D721Med (cell line): ENCODE measurements at places on chromosomes 13 and 19.
A peak's percentile ranks its signal among the peaks of the same experiment; 100 is the strongest.

DNA sequence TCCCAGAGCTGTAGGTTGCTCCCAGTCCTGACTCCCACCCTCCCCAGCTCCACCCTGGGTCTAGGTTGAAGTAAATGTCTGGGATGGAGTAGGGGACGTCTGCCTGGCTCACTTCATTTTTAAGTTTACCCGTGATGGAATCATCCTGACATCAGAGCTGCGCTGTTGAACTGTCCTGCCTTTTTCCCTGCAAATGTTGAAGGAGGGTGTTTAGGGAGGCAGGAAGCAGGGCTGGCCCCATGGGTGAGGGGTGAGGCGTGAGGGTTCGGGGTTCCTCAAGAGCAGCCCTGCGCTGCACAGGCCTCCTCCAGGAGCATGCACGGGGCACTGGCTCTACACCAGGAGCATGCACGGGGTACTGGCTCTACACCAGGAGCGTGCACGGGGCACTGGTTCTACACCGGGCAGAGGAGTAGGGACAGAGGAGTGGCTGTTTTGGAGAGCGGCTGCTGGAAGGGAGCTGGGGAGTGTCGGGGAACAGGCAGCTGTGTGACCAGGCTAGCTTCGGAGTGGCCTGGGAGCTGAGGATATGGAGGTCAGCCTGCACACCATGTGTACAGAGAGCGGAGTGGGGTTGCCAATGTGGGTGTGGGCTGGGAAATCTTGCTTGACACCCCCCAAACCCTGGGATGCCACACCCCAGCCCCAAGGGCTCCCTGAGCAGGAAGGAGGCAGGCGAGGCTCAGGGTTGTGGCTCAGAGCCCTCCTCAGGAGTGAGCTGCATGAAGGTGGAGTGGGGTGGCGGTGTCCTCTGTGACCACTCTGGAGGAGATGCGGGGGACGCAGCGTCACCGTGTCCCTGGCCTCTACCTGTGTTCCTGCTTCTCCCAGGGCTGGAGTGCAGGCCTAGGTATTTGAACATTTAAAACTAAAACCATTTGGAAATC lies 63.3 kb downstream of the GPR12 start:
- DNase-seq = no peak

DNA sequence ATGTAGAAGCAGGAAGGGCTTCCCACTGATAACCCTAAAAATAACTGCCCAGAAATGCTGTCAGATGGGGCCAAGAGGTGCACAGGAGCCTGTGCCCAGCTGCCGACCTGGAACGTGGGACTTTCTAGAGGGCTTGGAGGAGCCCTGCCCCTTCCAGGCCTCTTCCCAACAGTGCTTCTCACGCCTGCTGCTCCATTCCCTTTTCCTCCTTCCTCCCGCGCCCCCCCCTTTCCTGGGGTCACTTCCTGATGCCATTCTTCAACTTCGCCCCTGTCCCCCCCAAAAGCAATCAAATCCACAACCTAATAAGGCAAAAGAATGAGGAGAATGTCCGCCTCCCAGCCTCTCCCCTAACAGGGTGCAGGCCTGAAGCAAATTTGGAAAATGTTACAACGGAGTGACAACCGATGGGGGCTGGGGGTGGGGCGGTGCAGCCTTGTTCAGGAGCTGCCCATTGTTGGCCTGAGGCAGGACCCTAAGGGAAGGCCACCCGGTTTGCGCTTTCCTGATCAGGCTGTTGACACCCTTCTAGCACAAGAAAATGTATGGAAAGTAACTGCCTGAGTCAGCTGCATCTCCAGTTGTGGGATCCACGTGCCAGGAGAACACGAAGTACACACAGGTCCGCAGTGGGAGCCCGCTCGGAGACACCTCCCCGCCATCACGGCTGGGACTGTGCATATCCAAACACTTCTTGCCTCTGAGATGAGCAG lies 18.7 kb downstream of the ACTN4 start:
- DNase-seq = no peak

- no peak for DNase-seq
These were observed 32.5 kb downstream of the FGF14 start for GRCh38 chr13:102369302-102369701.

GRCh38 chr19:12668932-12669269 lies 2.3 kb downstream of the WDR83 start:
- no peak for DNase-seq

DNA sequence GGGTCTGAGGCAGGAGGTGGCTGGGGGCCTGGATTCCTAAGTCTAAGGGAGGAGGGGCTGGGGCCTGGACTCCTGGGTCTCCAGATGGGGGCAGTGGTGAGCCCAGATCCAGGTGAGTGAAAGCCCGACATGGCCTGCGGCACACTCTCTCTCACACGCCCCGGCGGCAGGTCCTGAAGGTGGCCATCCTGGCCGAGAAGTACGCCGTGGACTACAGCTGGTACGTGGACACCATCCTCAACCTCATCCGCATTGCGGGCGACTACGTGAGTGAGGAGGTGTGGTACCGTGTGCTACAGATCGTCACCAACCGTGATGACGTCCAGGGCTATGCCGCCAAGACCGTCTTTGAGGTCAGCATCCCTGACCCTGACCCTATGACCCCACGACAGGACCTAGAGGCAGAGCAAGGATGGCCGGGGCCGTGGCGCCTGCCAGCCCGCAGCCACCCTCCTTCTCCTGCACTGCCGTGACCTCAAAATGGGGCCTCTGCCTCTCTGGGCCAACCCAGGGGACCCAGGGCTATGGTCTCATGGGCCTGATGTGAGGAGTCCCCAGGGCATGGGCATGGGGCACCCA lies 13.2 kb downstream of the FUZ start:
- no peak for DNase-seq

GRCh38 chr19:37251308-37252229 lies 33.6 kb downstream of the ZNF383 start:
- DNase-seq = peak; percentile 78

- DNase-seq = no peak
These were observed 213.5 kb downstream of the DLEU7 start for GRCh38 chr13:50629966-50630365.

DNA sequence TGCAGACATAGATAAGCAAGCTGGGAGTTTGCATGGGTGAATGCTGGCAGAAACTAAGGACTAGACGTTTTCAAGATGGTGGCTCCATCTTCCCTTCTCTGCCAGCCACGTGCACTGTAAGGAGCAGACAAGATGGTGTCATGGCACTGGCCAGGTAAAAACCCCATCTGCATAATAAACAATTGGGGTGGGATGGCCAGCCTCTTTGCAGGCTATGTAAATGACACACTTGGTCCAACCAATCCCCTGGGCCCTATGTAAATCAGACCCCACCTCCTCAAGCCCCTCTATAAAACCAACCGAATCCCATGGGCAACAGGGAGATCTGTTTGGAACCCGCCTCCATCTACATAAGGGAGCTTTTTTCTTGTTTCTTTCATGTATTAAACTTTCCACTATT lies 2.4 kb upstream of the OR7A5 start:
- DNase-seq = no peak

- no peak for DNase-seq
These were observed 14.1 kb downstream of the SH3GL1 start for GRCh38 chr19:4386041-4386782.

DNA sequence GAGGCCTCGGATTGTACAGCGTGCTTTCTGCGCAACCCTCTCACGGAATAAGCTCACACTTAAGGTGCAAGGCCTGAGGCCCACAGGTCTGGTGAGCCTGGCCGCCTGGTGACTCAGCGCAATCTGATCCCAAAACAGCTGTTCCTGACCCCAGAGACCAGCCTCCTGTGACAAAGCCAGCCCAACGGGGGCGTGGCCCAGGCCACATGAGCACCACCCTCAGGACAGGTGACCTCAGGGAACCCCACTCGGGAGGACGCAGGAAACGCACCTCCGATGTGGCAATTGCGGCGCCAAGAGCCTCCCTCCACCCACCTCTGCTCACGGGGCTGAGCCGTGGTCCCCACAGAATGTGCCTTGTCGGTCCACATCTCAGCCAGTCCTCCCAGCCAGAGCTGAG lies 26.4 kb downstream of the GRTP1 start:
- DNase-seq = no peak

GRCh38 chr13:30312904-30313303 lies 5.6 kb upstream of the KATNAL1 start:
- DNase-seq = no peak

DNA sequence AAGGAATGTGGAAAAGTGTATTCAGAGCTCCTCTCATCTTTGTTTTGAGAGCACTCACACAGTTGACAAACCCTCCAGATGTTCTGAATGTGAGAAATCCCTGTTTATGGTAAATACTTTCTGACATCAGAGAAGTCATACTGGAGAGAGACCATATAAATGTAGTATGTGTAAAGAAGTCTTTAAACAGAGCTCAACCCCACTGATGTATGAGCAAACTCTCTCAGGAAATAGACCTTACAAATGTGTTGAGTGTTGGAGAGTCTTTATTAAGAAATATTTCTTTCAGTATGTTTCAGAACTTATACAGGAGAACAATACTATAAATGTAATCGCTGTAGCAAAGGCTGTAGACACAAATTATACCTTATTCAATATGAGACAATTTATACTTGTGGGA lies 15.7 kb upstream of the ZNF329 start:
- no peak for DNase-seq

- DNase-seq = no peak
These were observed at the start of gene TLE2 for GRCh38 chr19:3029065-3029923. TLE2 (minus strand) TSS chr19:3029280; CDS start chr19:3028904, 376 bp downstream.

GRCh38 chr13:35822666-35823065 lies 308.5 kb downstream of the DCLK1 start:
- DNase-seq = no peak

GRCh38 chr13:109760402-109760801 lies 26.0 kb downstream of the IRS2 start:
- DNase-seq = no peak

GRCh38 chr19:14381689-14382474 lies 638 bp downstream of the ADGRE5 start:
- no peak for DNase-seq

- DNase-seq = no peak
These were observed 1.4 kb downstream of the TLE6 start for GRCh38 chr19:2978772-2979171.

GRCh38 chr13:85170372-85170771 lies 628.8 kb downstream of the SLITRK6 start:
- DNase-seq = no peak

GRCh38 chr13:101955764-101956163 lies 446.1 kb downstream of the FGF14 start:
- no peak for DNase-seq

- DNase-seq = no peak
These were observed 33.8 kb downstream of the COL4A2 start for GRCh38 chr13:110340812-110341444.

GRCh38 chr19:42111811-42112210 lies 20.4 kb downstream of the POU2F2 start:
- DNase-seq = no peak

GRCh38 chr13:100510208-100510957 lies 78.2 kb downstream of the GGACT start:
- DNase-seq = no peak

GRCh38 chr13:47146991-47147811 lies 250.3 kb upstream of the HTR2A start:
- no peak for DNase-seq

GRCh38 chr13:97224544-97225300 lies 2.6 kb downstream of the MBNL2 start:
- no peak for DNase-seq

GRCh38 chr13:42548731-42549551 lies 25.0 kb upstream of the TNFSF11 start:
- no peak for DNase-seq

- no peak for DNase-seq
These were observed 312.5 kb downstream of the TEX29 start for GRCh38 chr13:111632906-111633305.

- DNase-seq = no peak
These were observed 168.8 kb downstream of the OLFM4 start for GRCh38 chr13:53197424-53197823.

DNA sequence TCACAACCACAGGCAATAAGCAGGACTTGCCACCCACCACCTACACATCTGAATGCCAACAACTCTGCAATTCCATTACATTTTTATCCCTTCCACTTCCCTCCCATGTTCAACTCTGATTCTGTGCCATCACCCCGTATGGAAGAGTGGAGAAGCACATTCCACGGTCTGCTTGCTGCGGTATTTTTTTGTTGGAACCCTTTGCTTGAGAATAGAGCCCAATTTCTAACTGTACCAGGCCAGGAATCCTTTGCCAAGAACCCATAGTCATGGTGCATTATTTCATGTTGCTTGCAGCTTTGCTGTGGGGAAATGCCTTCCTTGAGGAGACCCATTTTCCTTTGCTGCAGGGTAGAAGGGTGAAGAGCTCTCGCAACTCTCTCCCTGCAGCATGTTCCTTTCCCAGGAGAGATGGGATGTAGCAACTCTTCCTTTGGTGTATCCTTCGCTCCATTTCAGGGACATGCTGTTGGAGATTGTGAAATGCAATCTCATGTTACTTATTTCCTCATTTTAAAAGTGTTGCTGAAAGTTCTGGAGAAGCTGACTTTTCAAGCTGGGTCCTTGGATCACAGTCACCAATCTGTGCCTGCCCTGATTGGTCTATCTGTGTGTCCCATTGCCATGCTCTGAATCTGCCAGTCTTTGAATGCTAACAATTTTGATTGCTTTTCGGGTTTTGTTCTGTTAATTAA lies 69.8 kb upstream of the STARD13 start:
- no peak for DNase-seq

GRCh38 chr19:15550929-15551292 lies 42.6 kb downstream of the CYP4F22 start:
- no peak for DNase-seq

DNA sequence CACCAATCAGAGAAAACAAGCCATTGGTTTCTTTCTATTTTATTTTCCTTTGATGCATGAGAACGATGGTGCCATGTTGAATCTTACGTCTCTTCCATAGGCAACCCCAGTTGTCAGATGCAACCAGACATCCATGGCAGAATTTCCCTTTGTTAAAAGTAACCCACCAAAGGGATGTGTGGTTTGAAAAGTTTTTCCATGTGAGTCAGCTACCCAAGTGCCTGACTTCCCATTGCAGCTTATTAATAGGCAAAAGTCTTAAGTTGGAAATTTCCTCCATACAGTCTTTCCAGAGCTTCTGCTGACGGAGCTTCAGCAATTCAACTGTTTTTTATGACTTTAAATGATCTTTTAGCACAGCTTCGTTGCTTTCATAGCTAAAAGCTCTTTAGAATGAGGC lies 73.8 kb upstream of the FAM216B start:
- no peak for DNase-seq

- DNase-seq = no peak
These were observed 23.2 kb upstream of the TTYH1 start for GRCh38 chr19:54392105-54392504.
